Motor neuron (in vitro differentiated cells): ENCODE measurements at places on chromosomes 3 and 15.

DNA sequence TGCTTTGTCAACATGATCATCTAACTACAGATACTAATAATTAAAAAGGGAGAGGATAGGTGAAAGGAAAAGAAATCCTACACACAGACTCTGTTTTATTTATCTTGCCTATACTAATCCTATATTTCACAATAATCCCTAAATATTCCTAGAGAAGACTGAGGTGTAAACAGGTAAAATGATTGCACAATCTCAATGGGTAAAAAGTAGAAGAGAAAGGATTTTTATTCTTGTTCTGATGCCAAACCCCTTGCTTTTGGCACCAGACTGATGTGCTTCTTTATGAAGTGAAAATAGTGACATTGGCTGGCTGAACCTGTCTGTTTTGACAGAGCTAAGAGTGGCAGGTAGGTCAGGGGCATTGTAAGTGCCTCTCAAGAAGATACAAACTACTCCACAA lies 101.9 kb upstream of the ZPLD1 start:
- no peak for ATAC-seq

DNA sequence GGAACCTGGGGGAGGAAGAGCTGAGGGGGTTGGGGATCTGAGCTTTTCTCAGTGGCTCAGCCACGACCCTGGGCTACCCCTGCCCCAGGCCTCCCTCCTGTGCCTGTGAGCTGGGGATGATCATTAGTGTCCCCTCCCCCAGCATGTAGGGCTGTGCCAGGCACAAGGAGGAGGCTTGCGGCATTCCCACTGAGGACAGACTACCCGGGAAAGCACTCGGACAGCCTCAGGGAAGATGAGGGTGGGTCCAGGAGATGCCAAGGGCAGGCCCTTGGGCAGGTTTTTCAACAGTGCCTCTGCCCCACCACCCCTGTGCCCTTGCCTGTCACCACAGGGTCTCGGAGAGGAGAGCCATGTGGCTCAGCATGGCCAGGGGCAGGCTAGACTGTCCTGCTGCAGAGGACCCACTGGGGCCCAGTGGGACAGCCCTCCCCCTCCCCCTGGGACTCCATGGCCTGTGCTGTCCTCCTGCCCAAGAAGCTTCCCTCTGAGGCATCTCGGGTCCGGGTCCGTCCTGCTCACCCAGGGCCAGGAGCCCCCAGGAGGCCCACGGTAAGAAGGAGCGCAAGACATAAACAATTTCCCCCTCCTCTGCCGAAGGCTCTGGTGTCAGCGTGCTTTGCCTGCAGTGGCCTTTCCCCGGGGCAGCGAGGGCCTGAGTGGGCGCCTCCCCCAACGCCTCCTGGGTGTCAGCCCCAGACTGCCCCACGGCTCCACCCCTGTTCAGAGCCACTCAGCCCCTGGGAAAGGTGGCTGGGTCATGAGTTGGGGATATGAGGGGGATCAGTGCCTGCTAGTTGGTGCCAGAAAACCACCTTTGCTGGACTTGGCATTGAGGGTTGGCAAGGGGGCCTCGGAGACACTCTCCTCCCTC lies 192.5 kb downstream of the GOLGA6L6 start:
- no peak for ATAC-seq

DNA sequence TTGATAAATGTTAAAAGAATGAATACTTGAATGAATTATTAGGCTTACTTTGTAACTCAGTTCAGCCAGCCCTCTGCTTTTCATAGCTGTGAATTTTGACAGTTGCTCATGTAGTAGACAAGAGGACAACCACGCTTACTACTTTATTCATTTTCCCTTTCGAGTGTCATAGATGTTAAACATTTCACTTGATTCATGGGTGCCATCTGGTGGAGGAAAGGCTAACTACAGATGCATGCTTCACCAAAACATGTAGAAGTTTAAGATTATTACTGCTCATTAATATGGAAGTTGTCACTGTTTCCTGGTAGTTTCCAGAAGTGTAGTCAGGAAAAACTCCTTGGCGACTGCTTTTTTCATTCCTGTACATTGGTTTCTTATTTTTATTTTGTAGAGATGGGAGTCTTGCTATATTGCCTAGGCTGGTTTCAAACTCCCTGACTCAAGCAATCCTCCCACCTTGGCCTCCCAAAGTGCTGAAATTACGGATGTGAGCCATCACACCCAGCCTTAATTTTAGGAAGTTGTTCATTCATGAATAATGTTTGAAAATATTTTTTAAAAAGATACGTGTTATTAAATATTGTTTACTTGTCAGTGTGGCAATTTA lies 163.2 kb downstream of the B3GALNT1 start:
- ATAC-seq: peak; percentile 79

DNA sequence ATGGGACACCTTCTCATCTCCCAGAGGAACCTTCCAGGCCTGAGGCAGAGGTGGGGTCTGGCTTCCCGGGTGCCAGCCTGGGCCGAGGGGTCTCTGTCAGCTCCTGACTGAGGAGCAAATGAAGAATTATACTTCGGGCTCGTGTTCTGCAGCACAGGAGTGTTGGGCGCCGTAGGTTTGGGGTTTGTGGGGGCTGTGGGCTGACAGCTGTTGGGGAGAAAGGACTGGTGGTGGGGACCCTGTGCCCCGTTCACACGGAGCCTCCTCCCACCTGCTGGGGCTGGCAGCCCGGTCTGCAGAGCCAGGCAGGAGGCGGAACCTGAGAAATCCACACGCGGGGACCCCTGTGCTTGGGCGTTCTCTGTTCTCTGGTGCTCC lies 59.7 kb downstream of the ADAMTS7 start:
- no peak for ATAC-seq

DNA sequence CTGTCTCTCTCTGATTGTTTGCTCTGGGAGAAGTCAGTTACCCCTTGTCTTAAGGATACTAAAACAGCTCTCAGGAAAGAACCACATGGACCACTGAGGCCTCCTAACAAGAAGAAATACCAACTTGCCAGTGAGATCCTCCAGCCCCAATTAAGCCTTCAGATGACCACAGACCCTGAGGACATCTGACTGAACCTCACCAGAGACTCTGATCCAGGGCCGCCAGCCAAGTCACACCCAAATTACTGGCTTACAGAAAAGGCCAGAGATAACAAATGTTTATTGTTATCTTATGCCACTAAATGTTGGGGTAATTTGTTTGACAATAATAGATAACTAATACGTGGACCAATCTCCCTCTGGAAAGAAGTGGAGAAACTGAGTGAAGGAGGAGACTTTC lies 40.2 kb downstream of the SLC12A8 start:
- ATAC-seq: no peak

DNA sequence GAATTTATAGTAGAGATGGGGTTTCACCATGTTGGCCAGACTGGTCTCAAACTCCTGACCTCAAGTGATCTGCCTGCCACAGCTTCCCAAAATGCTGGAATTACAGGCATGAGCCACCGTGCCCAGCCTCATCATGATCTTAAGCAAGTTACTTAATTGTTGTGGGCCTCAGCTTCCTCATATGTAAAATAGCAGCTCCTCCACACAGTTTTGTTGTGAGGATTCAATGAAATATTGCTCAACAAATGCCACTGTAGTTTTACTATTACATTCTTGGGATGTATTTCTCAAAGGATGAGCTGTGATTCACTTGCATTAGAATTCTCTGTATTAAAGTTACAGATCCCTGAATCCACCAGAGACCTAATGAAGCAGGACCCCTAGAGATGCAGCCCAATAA lies 168.8 kb downstream of the ADAMTS9 start:
- ATAC-seq: no peak
